ENCODE measurements at places on chromosomes 7 and 10.

DNA sequence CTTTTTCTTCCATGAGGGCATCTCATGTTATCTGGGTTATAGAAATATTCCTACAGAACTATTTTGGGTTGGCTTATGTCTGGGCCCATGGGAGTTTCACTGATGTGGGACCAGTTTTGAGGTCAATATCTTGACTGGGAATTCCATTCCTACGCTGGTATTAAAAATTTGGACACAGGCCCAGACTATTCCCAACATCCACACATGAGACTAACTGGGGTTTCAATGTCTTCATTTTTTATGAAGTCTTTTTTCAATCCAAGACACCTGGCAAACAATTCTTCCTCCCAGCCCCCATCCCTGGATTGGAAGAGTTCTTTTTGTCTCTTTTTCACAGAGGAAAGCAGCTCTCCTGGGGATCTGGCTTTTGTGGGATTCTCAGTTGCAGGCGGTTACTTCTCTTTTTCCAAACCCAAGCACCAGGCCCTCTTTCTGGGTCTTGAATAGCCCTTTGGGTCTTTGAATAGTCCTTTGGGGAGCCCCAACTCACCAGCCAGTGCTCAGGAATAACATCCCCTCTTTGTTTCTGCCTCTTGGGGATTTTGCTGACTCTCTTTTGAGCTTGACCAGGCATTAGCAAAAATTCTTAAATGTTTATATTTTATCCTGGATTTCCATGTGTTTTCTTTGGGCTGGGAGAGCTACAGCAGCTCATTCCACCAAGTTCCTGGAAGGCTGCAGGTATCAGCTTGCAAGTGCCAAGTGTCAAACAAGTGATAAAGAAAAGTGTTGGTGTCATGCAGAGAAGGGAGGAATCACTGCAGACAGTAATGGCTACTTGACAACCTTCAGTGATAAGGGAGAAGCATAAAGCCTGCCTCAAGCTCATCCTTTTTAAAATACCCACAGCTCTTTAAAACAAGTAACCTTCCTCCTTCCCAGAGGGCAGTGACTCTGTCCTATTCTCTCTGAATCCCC lies 234.3 kb downstream of the ADAM12 start:
- DNase-seq, result no peak

DNA sequence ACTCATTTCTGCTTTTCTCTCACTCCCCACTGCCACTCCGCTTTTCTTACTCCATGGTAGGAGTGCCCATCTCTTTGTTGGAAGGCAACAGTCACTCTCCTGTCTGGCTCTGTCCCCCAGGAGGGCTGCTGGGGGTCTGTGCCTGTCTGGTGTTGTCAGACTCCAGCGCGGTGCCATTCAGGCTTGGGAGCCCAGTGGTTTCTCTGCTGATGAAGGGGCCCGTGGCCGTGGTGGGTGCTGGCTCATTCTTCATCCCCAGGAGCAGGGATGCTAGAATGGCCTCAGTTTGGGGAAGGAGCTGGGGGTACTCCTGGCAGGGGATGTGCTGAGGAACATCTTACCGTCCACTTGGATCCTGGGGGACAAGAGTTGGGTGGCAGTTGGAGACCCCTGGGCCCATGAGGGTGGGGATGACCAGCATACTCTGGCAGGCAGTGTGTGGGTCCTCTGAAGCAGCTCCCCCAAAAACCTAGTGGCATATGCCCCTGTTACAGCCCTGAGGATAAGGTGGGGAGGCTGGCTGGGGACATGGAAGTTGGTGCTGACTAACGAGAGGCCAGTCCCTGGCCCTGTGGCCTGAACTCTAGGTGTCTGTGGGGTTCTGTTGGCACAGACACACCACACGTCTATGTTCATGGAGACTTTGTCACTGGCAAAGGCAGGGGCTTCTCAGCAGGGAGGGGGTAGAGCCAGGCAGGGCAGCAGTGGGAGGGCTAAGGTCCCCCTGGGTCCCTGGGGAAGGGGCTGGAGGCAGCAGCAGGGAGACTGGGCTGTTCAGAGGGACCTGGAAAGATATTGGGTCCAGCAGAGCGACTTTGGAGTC lies 102.8 kb upstream of the RET start:
- no peak for DNase-seq

- no peak for DNase-seq
Measured at GRCh38 chr7:157429001-157429679, 92.3 kb downstream of the DNAJB6 start.

GRCh38 chr7:138538518-138538917 lies 78.5 kb downstream of the TRIM24 start:
- no peak for DNase-seq

GRCh38 chr7:19713676-19714075 lies 4.8 kb upstream of the POLR1F start:
- DNase-seq, result peak; percentile 29

Measured in CD4-positive, alpha-beta T cell (primary cell).